PC-9 (cell line): ENCODE measurements at places on chromosomes 12 and 14. TPM values are rescaled to one million over a fixed set of nuclear protein-coding genes. Genes with fewer than 3 reads are reported as not detected.

- no peak overlapping the region for H3K4me3 ChIP-seq
- DNase-seq: no peak
- H3K36me3 ChIP-seq: no peaks in the 10 kb centered on the region
- no peak overlapping the region for H3K27ac ChIP-seq
- H3K27me3 ChIP-seq: no peaks in the 10 kb centered on the region
- no peaks in the 10 kb centered on the region for H3K4me1 ChIP-seq
Observed at GRCh38 chr14:53808042-53808441, 148.6 kb downstream of the BMP4 start.

- no peaks in the 10 kb centered on the region for H3K27me3 ChIP-seq
- H3K27ac ChIP-seq: no peak overlapping the region
- H3K4me3 ChIP-seq: no peak overlapping the region
- no peak for DNase-seq
Observed at GRCh38 chr12:72388322-72388721, 116.2 kb downstream of the TRHDE start.

DNA sequence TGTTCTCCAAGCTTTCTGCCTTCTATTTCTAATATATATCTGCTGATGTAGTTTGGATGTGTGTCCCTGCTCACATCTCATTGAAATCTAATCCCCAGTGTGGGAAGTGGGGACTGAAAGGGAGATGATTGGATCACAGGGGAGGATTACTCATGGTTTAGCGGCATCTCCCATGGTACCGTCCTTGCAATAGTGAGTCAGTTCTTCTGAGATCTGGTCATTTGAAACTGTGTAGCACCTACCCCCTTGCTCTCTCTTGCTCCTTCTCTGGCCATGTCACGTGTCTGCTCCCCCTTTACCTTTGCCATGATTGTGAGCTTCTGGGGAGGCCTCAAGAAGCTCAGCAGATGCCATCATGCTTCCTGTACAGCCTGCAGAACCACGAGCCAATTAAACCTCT is 26.2 kb upstream of the ALX1 start:
- H3K27ac ChIP-seq: no peak overlapping the region
- H3K4me1 ChIP-seq: no peaks in the 10 kb centered on the region
- no peaks in the 10 kb centered on the region for H3K36me3 ChIP-seq
- H3K27me3 ChIP-seq: no peaks in the 10 kb centered on the region
- no peak for DNase-seq
- no peak overlapping the region for H3K4me3 ChIP-seq

DNA sequence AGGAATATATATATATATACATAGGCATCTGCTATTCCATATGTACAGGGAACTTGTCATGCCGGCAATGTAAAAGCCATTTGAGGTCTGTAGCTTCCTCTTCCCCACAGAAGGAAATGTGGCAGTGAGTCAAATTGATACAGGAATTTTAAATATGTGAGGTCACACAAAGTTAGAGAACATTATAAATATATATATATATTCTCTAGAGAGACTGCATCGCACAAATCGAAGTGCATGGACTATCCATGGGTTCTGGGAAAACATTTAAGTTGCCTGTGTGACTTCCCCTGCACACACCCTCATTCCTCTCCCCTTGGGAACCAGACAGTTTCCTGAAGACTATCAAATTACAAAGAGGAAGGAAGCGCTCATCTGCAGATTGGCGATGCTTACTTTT is 100.9 kb upstream of the CCDC91 start:
- H3K27me3 ChIP-seq: no peaks in the 10 kb centered on the region
- no peaks in the 10 kb centered on the region for H3K36me3 ChIP-seq
- H3K4me1 ChIP-seq: no peaks in the 10 kb centered on the region
- no peak overlapping the region for H3K4me3 ChIP-seq
- no peak for DNase-seq
- no peak overlapping the region for H3K27ac ChIP-seq

GRCh38 chr14:99212199-99212598 is 59.8 kb downstream of the BCL11B start:
- H3K36me3 ChIP-seq: no peaks in the 10 kb centered on the region
- no peaks in the 10 kb centered on the region for H3K4me1 ChIP-seq
- H3K27ac ChIP-seq: no peak overlapping the region
- peaks cover 55% of the 10 kb centered on the region for H3K27me3 ChIP-seq
- no peak for DNase-seq

- H3K4me3 ChIP-seq: no peak overlapping the region
- peaks cover 65% of the 10 kb centered on the region for H3K4me1 ChIP-seq
- peak; percentile 69 for DNase-seq
Observed at GRCh38 chr14:92726135-92726932, 22.1 kb downstream of the LGMN start.

GRCh38 chr14:75083271-75083670 is 13.8 kb downstream of the ZC2HC1C start:
- no peaks in the 10 kb centered on the region for H3K4me1 ChIP-seq
- H3K4me3 ChIP-seq: no peak overlapping the region
- H3K27ac ChIP-seq: no peak overlapping the region
- DNase-seq: no peak
- H3K36me3 ChIP-seq: peaks cover 61% of the 10 kb centered on the region
- no peaks in the 10 kb centered on the region for H3K27me3 ChIP-seq

DNA sequence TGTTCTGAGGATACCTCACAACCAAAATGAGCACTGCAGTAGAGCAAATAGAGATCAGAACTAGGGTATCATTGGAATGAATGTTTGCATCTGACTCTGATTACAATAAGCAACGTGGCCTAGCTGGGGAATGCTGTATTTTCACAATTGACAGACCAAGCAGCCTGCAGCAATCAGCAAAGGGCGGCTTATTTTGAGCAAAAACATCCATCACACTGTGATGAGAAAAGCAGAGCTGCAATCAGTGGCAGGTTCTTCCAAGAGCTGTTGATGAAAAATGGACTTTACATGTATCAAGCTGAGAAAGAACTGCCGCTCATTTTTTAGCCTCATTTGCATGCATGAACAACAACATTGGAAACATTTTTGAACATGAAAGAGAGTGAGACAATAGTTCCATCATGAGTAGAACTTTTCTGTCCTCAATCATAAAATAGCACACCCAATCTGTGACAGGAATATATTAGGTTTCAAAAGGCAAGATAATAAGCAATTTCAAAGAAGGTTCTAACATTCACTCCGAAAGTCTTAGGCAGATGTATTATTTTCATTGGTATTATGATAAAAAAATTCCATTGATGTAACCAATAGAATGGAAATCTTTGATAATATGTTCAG is 249.7 kb upstream of the FBXO33 start:
- H3K27ac ChIP-seq: no peak overlapping the region
- no peaks in the 10 kb centered on the region for H3K27me3 ChIP-seq
- no peaks in the 10 kb centered on the region for H3K4me1 ChIP-seq
- H3K36me3 ChIP-seq: no peaks in the 10 kb centered on the region
- no peak overlapping the region for H3K4me3 ChIP-seq

- H3K27ac ChIP-seq: no peak overlapping the region
- H3K27me3 ChIP-seq: no peaks in the 10 kb centered on the region
- DNase-seq: no peak
Observed at GRCh38 chr12:64685050-64685449, 74.2 kb downstream of the GNS start.

DNA sequence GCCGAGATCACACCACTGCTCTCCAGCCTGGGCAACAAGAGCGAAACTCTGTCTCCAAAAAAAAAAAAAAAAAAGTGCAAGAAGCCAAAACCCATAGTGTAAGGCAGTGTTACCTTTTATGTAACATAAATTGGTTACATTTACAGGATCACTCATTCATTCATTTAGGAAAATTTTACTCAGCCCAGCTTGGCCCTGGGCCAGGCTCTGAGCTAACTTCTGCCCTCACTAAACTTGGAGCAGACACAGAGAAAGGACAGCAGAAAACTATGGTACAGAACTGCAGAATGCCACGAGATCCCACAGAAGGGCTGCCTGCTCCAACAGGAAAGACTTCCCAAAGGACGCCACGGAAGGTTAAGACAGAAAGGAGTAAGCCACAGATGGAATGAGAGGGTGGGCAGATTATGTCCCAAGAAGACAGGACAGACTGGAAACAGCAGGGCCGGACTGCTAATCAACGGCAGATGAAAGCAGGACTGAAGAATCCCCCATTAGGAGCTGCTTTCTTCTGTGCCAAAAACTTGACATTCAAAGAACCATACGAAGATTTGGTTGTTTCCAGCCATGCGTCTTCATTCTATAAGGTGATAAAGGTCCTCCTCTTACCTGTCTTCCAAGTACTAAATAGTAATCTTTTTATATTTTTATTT is 18.9 kb downstream of the PPP1R13B start:
- H3K36me3 ChIP-seq: no peaks in the 10 kb centered on the region
- no peak for DNase-seq
- no peak overlapping the region for H3K27ac ChIP-seq
- H3K27me3 ChIP-seq: no peaks in the 10 kb centered on the region

GRCh38 chr14:96098309-96098998 is 59.3 kb downstream of the C14orf132 start:
- H3K36me3 ChIP-seq: no peaks in the 10 kb centered on the region
- no peak overlapping the region for H3K4me3 ChIP-seq
- no peak overlapping the region for H3K27ac ChIP-seq
- H3K4me1 ChIP-seq: peaks cover 54% of the 10 kb centered on the region

- no peaks in the 10 kb centered on the region for H3K4me1 ChIP-seq
- DNase-seq: no peak
- no peak overlapping the region for H3K27ac ChIP-seq
- H3K27me3 ChIP-seq: no peaks in the 10 kb centered on the region
- H3K36me3 ChIP-seq: no peaks in the 10 kb centered on the region
- H3K4me3 ChIP-seq: no peak overlapping the region
Observed at GRCh38 chr14:51482102-51482501, 169.6 kb upstream of the FRMD6 start.

DNA sequence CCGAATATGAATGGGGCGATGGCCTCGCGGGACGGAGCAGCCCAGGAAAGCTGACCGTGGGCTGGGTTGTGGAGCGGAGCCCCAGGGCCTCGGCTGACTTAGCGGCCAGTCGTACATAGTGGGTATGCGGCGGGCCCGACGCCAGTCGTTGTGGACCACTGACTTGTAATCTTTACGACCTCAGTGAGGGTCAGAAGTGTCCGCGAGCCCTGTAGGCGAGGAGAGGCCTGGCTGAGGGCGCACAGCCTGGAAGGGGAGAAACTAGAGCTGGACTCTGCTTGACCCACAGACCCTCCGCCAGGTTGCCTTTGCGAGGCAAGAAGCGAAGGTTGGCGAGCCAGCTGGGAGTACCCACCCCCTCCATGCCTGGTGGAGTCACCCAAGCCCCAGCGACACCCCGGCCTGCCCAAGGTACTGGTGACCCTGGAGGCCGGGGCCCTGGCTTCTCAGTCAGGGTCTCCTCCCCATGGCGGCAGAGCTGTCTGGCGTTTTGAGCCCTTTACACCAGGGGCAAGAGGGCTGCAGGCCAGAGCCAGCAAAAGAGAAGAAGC is 15.6 kb upstream of the DYNC1H1 start:
- H3K4me3 ChIP-seq: peak overlapping the region; percentile 83
- peak overlapping the region; percentile 93 for H3K27ac ChIP-seq
- DNase-seq: no peak
- no peaks in the 10 kb centered on the region for H3K27me3 ChIP-seq

GRCh38 chr14:23514644-23514957 is 37.0 kb downstream of the ZFHX2 start:
- no peaks in the 10 kb centered on the region for H3K27me3 ChIP-seq
- no peak overlapping the region for H3K4me3 ChIP-seq
- no peak overlapping the region for H3K27ac ChIP-seq
- H3K36me3 ChIP-seq: no peaks in the 10 kb centered on the region

DNA sequence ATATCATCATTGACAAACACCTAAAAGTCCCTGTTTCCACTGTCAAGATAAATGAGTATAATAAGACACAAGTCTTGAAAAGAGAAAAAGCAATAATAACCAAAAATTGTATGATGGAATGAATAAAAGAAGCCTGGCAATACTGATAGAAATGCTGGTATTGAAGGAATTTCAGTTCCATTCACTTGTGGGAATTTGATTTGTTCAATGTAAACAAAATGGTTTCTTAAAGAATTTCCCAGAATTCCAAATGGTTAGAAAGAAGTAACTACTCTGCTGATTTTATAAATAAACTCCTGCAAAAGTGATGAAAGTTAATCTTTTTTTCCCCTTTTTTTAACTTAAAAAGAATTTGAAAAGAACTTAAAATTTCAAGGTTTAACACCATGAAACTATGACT is 129.9 kb upstream of the PDZRN4 start:
- no peaks in the 10 kb centered on the region for H3K4me1 ChIP-seq
- DNase-seq: no peak
- H3K27me3 ChIP-seq: no peaks in the 10 kb centered on the region
- H3K4me3 ChIP-seq: no peak overlapping the region

DNA sequence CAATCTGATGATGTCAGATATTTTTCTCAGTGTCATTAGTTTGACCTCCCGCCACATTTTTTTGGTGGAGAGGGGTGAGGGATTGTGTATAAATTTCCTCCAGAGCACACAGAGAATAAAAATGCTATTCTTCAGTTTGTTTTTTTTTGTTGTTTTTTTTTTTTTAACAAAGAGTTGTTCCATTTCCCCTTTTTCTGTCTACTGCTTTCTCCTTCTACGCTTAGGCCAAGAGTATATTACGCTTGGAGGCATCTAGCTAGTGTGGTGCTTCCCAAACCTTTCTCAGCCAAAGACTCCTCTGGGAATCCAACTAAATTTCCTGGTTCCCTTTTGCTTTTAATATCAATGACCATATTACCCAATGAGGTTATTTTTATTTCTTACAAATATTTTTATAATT is 465.6 kb downstream of the ZFP36L1 start:
- no peaks in the 10 kb centered on the region for H3K4me1 ChIP-seq
- no peak overlapping the region for H3K4me3 ChIP-seq
- H3K27me3 ChIP-seq: no peaks in the 10 kb centered on the region
- H3K36me3 ChIP-seq: no peaks in the 10 kb centered on the region
- H3K27ac ChIP-seq: no peak overlapping the region

GRCh38 chr12:84813780-84814663 is 98.6 kb downstream of the SLC6A15 start:
- H3K4me3 ChIP-seq: no peak overlapping the region
- no peaks in the 10 kb centered on the region for H3K4me1 ChIP-seq
- no peak for DNase-seq
- no peak overlapping the region for H3K27ac ChIP-seq

GRCh38 chr14:24694680-24695079 is 60.7 kb upstream of the GZMB start:
- DNase-seq: no peak
- H3K36me3 ChIP-seq: no peaks in the 10 kb centered on the region
- H3K4me3 ChIP-seq: no peak overlapping the region
- no peaks in the 10 kb centered on the region for H3K27me3 ChIP-seq

Gene SLCO1B3
- total RNA-seq: 32.7 and 37.5 TPM in 2 replicates

Gene TXNRD1
- 1,205 and 1,250 TPM in 2 replicates for total RNA-seq

Gene TBC1D30
- total RNA-seq: 8.6 and 9.0 TPM in 2 replicates

Gene ANG
- total RNA-seq: 4.4 and 5.7 TPM in 2 replicates

Gene DEPDC4
- 1.8 and 2.9 TPM in 2 replicates for total RNA-seq

Gene STX2
- 8.2 and 9.7 TPM in 2 replicates for total RNA-seq

Gene SOX5
- not detected in 2 replicates for total RNA-seq

Gene KRT83
- 0.43 TPM in 1 of 2 replicates, not detected in the other for total RNA-seq
